ENCODE measurements at places on chromosomes 5 and 9.

DNA sequence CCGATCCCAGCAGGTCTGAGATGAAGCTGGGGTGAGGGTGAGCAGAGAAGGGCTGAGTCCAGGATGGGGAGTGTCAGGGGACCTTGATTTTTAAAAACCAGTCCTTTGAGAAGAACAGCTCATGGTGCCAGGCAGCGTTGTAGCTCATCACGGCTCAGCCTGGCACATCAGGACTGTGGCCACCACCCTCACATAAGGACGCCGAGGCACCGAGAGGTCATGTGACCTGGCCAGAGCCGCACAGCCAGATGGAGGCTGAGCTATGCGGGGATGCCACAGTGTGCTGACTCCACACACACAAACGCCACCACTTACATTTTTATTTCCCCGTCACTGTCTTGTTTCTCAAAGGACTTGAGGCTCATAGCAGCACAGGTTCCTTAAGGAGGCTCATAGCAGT, 32.9 kb upstream of the CEP72 start:
- no peaks in the 10 kb centered on the region for H3K4me1 ChIP-seq
- H3K36me3 ChIP-seq: no peaks in the 10 kb centered on the region
- no peak overlapping the region for H3K4me3 ChIP-seq
- peaks cover 43% of the 10 kb centered on the region for H3K27me3 ChIP-seq
- no peak for DNase-seq

- peak overlapping the region; percentile 89 for H3K4me3 ChIP-seq
- H3K4me1 ChIP-seq: peaks cover 23% of the 10 kb centered on the region
- DNase-seq: no peak
- peaks cover 38% of the 10 kb centered on the region for H3K27me3 ChIP-seq
- H3K36me3 ChIP-seq: peaks cover 5% of the 10 kb centered on the region
- H3K27ac ChIP-seq: peak overlapping the region; percentile 37
Observed at GRCh38 chr5:88883836-88884607, 1.0 kb upstream of the MEF2C start.

DNA sequence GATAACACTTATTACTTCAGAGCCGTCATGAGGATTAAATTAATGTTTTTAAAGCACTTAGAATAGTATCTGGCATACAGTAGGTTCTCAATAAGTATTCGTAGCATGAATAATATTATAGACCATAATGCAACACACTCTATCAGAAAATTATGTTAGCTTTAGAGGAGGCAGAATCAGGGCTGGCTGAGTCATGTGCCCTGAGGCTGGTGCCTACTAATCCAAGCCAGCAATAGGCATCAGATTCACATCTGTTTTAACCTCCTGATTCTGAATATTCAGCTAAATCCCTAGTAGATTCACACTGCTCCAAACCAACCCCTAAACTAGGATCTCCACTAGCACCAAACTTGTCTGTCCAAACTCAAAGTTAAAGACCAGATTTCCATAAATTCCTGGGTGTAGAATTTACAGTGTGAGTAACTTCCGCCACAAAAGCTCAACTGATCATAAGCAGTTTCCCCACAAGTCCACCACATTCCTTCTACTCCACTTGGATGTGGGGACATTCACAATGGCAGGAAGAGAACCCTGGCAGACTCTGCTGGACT, 170.0 kb upstream of the DAPK1 start:
- no peaks in the 10 kb centered on the region for H3K4me1 ChIP-seq
- H3K36me3 ChIP-seq: peaks cover 2% of the 10 kb centered on the region
- DNase-seq: no peak
- no peak overlapping the region for H3K4me3 ChIP-seq

- H3K27me3 ChIP-seq: peaks cover 72% of the 10 kb centered on the region
- peak overlapping the region; percentile 16 for H3K27ac ChIP-seq
- no peak for DNase-seq
- H3K4me3 ChIP-seq: peak overlapping the region; percentile 98
- H3K36me3 ChIP-seq: peaks cover 12% of the 10 kb centered on the region
Observed at GRCh38 chr5:53478411-53479044, 1.9 kb upstream of the FST start.

GRCh38 chr5:175460126-175460525, 16.1 kb upstream of the DRD1 start:
- DNase-seq: no peak
- no peak overlapping the region for H3K4me3 ChIP-seq
- peaks cover 7% of the 10 kb centered on the region for H3K36me3 ChIP-seq
- H3K27me3 ChIP-seq: peaks cover 28% of the 10 kb centered on the region

DNA sequence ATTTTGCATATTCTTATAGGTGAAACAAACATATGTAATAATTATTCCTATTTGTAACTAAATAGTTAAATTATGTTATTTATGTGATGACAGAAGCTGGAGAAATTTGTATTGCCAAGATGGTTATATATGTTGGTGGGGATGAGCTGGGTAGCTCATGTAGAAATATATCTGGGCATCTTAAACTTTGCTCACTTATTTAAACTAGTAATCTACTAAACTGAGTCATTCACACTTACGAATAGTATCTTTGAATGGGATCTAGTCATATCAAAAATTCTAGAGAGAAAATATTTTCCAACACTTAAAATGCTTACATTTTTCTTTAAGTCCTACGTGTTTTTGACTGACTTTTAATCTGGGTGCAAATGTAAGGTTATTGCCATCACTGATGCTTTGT, 44.6 kb upstream of the EIF4EBP3 start:
- no peaks in the 10 kb centered on the region for H3K27me3 ChIP-seq
- peak overlapping the region; percentile 6 for H3K27ac ChIP-seq
- no peak for DNase-seq
- H3K4me1 ChIP-seq: peaks cover 4% of the 10 kb centered on the region

- peaks cover 9% of the 10 kb centered on the region for H3K27me3 ChIP-seq
- peak; percentile 9 for DNase-seq
- H3K36me3 ChIP-seq: no peaks in the 10 kb centered on the region
- no peak overlapping the region for H3K4me3 ChIP-seq
- H3K27ac ChIP-seq: no peak overlapping the region
- no peaks in the 10 kb centered on the region for H3K4me1 ChIP-seq
Observed at GRCh38 chr9:135227641-135228251, 140.3 kb downstream of the OLFM1 start.

Measured in T-helper 17 cell (primary cell).